Liver (tissue), 10 donors: ENCODE measurements at places on chromosomes 3 and 15. TPM values are rescaled to one million over a fixed set of nuclear protein-coding genes. Genes with fewer than 3 reads are reported as not detected.

STRA6 gene
- polyA plus RNA-seq, result not detected

PLSCR5 gene
- polyA plus RNA-seq, result not detected

TMEM158 gene
- polyA plus RNA-seq, result not detected

MED12L gene
- polyA plus RNA-seq, result 0.02 TPM

FBXO22 gene
- polyA plus RNA-seq, result 40.6 TPM

GOLGA8T gene
- polyA plus RNA-seq, result not detected

DPPA4 gene
- 0.12 TPM for polyA plus RNA-seq

PTH1R gene
- 27.4 TPM for polyA plus RNA-seq

IFT57 gene
- polyA plus RNA-seq, result 8.8 TPM

KLF15 gene
- 27.6 TPM for polyA plus RNA-seq

MCF2L2 gene
- not detected for polyA plus RNA-seq

RBPMS2 gene
- 7.9 TPM for polyA plus RNA-seq

C3orf33 gene
- polyA plus RNA-seq, result 1.4 TPM

COL8A1 gene
- 0.88 TPM for polyA plus RNA-seq

SERINC4 gene
- not detected for polyA plus RNA-seq

GAP43 gene
- polyA plus RNA-seq, result not detected

SMCO1 gene
- polyA plus RNA-seq, result not detected

ACP3 gene
- not detected for polyA plus RNA-seq

GRCh38 chr15:39488516-39488915 is 92.4 kb upstream of the THBS1 start:
- DNase-seq, result no peak

- DNase-seq, result no peak
Observed at GRCh38 chr3:5321666-5322340, 134.3 kb downstream of the EDEM1 start.

DNA sequence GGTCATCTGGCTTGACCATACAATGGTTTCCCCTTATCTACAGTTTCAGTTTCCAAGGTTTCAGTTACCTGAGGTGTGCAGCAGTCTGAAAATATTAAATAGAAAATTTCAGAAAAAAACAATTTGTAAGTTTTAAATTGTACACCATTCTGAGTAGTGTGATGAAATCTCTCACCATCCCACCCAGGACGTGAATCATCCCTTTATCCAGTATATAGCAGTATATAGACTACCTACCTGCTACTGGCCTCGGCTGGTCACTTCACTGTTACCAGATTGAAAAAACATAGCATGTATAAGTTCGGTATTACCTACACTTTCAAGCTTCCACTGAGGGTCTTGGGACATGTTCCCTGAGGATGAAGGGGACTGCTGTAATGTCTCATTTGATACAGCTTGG is 12.0 kb downstream of the ARIH1 start:
- DNase-seq, result no peak

DNA sequence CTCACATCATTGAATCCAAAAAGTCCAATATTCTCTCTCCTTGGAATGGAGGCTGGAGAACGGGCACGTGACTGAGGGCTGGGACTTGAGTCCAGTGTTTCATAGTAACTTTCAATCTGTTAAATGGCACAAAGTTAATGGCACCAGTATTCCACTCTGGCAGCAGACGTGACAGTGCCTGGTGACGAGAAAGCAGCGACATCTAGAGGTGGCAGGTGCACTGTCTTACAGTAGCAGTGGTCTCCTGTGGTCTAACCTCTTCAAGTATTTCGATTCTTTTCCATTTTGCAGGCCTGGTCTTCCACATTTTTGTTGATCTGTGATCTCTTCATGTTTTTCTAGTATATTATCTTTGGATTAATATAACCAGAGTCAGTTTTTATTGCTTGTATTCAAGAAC is 107.1 kb downstream of the OXSM start:
- no peak for DNase-seq

DNA sequence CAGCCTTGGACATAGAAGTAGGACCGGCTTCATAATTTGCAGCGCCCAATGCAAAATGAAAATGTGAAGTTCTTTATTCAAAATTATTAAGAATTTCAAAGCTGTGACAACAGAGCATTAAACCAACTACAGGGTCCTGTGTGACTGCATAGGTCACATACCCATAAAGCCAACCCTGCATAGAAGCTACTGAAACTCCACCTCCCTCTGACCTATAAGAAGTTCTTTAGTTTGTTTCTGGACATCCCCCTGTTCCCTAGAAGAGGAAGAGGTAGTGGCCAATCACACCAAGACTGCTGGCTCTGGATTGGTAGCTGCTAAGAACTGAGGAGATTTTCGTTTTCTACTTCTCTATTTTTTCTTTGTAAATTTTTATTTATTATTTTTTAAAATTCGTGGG is 9.0 kb upstream of the SELENOT start:
- no peak for DNase-seq

- no peak for DNase-seq
Observed at GRCh38 chr3:134334901-134335280, 39.4 kb downstream of the AMOTL2 start.

- no peak for DNase-seq
Observed at GRCh38 chr3:174285242-174285864, 573.8 kb upstream of the NAALADL2 start.

DNA sequence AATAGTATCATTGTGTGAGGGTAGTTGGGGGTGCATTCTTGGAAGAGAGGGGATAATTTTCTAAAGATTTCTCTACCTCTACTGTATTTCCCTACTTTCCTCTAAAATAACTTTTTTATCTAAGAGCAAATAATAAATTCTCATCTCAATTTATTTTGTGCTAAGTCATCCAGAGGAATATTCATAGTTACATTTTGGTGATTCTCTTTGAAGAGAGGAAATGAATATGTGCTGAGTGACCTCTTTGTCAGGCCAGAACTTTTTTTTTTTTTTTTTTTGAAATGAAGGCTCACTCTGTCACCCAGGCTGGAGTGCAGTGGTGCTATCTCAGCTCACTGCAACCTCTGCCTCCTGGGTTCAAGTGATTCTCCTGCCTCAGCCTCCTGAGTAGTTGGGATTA is 15.1 kb upstream of the CCDC80 start:
- DNase-seq, result no peak

- no peak for DNase-seq
Observed at GRCh38 chr3:40024526-40024925, 215.1 kb downstream of the MYRIP start.

GRCh38 chr3:127038466-127038865 is 55.6 kb downstream of the PLXNA1 start:
- no peak for DNase-seq

DNA sequence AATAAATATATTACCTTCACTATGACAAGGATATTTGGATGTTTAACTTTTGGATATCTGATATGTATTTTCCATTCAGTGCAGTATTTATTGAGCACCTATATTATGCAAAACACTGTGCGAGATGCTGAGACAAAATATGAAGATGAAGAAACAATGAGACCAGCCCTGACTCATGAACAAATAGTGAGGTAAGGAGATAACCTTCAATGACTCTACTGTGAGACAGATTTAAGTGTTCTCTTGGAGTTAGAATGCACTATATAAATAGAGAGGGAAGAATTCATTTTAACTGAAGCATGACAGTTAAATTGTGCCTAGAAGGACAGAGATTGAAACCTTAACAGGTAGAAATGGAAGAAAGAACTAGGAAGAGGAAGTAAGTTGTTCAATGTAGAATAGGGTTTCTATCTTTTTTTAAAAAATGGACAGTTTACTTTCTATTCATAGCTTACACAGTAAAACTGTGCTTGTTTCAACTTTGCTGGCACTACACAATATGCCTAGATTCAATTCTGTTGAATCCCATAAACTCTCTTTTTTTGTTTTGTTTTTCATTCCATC is 124.2 kb downstream of the ZBTB20 start:
- DNase-seq, result no peak

- peak; percentile 35 for DNase-seq
Observed at GRCh38 chr15:34223904-34224596, 766 bp upstream of the EMC4 start.

DNA sequence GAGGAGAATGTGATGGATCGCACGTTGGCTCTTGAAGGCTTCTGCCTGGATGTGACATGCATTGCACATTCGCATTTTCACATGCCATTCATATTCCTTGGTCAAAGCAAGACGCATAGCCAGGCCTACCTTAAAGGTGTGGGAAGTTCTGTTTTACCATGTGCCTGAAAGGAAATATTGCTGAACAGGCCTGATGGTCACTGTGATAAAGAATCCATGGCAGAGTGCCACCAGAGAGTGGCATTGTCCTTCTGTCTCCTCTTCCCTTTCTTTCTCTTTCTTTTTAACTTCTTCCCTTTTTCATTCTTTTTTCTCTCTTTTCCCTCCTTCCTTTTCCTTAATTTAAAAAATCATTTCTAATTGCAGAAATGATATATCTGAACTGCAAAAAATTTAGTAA is 15.9 kb upstream of the MITF start:
- DNase-seq, result no peak

- DNase-seq, result no peak
Observed at GRCh38 chr3:55013145-55013925, 85.5 kb upstream of the LRTM1 start.

- no peak for DNase-seq
Observed at GRCh38 chr3:30477149-30477921, 129.1 kb upstream of the TGFBR2 start.

- DNase-seq, result no peak
Observed at GRCh38 chr3:146746190-146746589, 141.0 kb upstream of the PLSCR5 start.

DNA sequence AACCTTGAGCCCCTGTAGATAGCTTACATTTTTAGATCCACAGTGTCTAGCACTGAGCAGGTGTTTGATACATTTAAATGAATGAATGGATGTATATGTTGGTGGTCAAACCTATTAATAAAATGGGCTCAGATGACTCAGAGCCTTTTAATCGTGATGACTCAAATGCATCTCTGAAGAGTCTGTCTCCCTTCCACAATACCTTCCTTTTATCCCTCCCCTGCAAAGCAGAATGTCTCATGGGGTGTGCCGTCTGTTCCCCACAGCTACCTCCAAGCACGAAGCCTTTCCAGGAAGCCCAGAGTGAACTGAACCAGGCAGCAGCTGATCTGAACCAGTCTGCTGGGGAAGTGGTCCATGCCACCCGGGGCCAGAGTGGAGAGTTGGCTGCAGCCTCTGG is 303.5 kb upstream of the TPM1 start:
- no peak for DNase-seq

- no peak for DNase-seq
Observed at GRCh38 chr3:168476360-168476980, 380.7 kb upstream of the GOLIM4 start.

DNA sequence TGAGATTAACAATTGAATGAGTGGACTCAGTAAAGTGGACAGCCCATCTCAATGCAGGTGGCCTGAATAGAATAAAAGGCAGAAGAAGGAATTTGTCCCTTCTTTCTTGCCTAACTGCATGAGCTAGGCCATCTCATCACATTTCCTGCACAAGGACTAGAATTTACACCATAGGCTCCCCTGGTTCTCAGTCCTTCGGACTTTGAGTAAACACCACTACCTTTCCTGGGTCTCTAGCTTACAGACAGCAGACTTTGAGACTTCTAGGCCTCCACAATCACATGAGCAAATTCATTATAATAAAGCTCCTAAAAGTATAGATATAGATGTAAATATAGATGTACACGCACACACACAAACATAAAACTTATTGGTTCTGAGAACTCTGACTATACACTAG is 28.3 kb downstream of the MTHFS start:
- no peak for DNase-seq

DNA sequence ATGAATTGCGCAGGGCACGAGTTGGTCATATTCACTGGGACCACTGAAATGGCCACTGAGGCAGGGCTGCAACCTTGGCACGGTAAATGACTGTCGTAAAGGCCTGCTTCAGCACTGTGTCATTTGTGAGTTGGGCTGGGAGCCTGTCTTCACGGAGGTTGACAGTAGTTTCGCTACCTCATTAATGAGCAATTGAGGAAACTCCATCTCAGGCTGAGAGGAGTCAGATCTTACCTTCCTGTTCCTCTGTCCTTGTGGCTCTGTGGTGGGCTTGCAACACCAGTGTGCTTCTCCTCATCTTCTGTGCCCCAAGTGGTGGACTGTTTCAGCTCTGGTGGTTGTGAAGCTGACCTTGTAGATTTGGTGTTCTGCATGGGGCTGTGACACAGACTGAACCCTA is 80.1 kb upstream of the EIF1B start:
- no peak for DNase-seq

- DNase-seq, result no peak
Observed at GRCh38 chr15:55535436-55535835, 27.4 kb upstream of the DNAAF4 start.

DNA sequence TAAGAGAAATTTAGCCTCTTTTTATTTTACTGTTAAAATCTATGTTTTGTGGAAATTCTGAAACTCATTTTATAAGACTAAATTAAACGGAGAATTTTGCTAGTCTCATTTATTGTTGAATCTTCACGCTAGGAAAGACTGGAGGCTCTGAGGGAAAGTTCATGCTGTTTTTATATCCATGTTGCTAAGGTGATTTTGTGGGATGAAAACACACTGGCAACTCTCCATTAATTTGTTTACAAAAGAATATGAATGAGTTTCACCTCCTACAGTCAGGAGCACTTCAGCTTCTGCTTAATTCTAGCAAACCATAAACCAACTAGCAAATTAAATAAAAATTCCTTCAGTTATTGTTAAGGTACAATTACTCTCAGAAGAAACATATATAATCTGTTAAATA is 195.4 kb downstream of the RAP2B start:
- DNase-seq, result no peak

DNA sequence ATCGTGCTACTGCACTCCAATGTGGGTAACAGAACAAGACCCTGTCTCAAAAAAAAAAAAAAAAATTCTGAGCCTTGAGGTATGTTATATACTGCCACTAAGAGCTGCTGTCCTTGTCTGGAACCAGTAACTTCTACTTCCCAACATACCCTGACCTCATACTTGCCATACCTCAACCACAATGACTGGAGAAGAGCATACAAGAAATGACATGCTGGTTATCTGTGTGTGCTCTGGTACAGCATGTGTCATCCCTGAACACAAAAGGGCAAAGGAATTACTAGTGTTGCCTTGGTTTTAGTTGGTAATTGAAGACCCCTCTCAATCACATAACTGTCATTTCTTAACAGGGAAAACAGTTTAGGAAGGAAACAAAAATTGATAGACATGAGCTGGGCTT is 54.5 kb downstream of the MRPS25 start:
- DNase-seq, result no peak

DNA sequence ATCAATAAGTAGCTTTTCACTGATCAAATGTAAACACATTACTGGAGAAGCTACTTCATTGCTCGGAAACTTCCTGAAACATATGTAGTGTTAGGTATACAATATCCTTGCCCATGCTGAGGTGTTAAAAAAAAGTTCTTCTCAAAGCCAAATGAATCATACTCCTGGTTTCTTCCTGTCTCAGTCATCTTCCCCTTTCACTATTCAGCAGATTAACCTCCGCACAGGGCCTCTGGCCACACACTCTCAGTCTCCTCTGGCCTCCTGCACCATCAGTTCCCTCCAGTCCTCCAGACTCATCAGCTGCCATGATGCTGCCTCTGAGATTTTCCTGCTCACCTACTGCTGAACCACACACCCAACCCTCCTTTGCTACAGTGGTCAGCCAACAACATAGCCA is 70.5 kb upstream of the BOC start:
- no peak for DNase-seq

GRCh38 chr15:48388016-48388851 is 57.0 kb downstream of the DUT start:
- DNase-seq, result no peak

- no peak for DNase-seq
Observed at GRCh38 chr3:42979044-42979972, at the start of gene GASK1A. GASK1A (plus strand) TSS chr3:42979311; CDS start chr3:42979643, 332 bp downstream.
